Fibroblast of skin of right biceps (primary cell): ENCODE measurements at places on chromosomes 4 and X.

GRCh38 chrX:15301924-15302323, 13.5 kb downstream of the ASB11 start:
- peak; percentile 5 for DNase-seq

DNA sequence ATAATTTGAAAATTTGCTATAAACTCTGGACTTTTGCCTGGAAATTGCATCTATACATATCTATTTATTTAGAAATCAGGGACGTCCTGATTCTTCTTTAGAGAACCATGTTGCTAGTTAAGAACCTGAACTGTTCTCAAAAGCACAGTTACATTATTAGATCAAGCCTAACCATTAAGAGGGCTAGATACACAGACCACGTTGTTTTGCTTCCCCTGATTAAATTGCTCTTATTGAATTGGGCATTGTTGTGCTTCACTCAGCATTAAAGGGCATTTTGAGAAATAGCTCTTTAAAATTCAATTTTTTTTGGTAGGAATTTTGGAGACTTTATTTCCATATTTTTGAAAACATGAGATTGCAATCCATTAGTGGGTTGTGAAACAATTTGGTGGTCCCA, 44.4 kb downstream of the FIP1L1 start:
- no peak for DNase-seq

DNA sequence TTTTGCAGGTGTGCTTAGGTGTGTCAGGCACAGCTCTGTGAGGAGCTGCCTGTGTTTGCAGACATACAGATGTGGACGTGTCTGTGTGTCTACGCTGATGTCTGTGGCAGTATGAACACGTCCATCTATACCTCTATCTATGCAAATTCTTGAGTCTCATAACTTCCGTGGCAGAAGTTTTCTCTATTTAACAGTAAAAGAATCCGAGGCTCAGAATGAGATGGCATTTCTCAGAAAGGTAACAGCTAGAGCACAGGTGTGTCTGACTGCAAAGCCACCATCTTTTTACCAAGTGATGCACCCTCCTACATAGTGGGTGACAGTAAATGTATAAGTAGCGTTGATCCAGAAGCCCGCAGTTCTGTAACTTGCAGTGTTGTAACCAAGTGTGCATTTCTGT, 39.9 kb upstream of the CYP4V2 start:
- DNase-seq: no peak

GRCh38 chr4:171715973-171716372, 97.2 kb upstream of the GALNTL6 start:
- no peak for DNase-seq

DNA sequence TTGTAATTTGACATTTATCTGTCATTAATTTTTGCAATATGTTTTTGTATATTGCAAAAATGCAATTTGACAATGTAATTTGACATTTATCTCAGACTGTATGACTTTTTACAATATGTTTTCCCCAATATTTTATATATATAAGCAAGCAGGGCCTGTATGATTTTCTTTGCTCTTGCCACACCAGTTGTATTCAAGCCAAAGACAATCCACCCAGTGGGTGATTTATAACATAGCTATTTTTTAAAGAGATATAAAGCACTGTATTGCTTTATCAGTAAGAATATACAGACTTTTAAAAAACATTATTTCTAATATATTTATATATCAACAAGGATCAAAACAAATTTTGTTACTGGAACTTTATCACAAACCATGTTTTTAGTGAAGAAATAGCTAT, 47.3 kb downstream of the SLIT2 start:
- no peak for DNase-seq

DNA sequence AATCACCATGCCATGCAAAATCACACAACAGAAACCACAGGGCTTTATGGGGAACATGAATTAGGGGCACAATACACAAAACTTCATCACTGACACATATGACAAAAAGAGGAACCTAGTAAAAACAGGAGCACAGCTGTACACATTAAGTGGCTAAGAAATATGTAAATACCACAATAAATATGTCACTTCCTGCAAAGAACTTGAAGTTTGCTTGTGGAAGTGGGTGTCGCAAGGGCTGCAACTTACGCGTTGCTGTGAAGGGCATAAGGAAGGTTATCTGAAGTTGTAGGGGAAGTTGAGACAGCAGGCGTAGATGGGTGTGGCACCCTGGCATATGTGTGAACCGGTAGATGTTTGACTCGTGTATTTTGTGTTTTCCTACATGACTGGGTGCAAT, 42.4 kb downstream of the CLCN4 start:
- DNase-seq: peak; percentile 42

GRCh38 chr4:6609415-6610079, 30.9 kb upstream of the MRFAP1 start:
- no peak for DNase-seq

DNA sequence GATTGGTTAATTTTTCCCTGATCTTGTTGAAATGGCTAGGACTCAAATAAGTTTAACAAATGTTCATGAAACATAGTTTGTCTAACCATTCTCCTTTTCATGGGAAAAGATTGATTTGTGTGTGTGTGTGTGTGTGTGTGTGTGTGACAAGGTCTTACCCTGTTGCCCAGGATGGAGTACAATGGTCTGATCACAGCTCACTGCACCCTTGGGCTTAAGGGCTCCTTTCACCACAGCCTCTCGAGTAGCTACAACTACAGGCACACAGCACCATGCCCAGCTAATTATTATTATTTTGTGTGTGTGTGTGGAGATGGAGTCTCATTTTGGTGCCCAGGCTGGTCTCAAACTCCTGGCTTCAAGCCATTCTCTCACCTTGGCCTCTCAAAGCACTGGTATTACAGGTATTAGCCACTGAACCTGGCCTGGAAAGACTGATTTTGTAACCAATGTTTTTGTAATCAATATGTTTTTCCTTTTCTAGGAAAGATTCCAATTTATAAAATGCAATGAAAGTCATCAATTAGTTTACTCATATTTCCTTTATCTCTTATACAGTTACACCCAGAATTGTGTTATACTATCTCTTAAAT, 139.3 kb downstream of the CPE start:
- DNase-seq: no peak

- no peak for DNase-seq
Measured at GRCh38 chr4:186027405-186027804, 41.6 kb upstream of the TLR3 start.

DNA sequence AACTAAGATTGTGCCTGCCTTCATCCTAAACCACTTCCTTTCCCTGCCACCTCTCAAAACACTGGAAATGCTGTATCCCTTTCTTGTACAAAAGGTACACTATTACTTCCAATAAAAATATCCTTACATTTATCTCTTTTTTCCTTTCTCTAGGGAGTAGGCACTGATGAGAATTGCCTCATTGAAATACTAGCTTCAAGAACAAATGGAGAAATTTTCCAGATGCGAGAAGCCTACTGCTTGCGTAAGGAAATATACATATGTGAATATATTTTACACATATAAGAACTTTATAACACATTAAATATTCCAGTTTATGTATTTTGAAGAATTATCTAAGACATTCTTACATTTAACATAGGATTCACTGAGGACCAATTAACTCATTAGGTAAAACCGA, 71.7 kb downstream of the ANXA10 start:
- DNase-seq: no peak

- no peak for DNase-seq
Measured at GRCh38 chrX:23332888-23333821, 1.5 kb upstream of the PTCHD1 start.

DNA sequence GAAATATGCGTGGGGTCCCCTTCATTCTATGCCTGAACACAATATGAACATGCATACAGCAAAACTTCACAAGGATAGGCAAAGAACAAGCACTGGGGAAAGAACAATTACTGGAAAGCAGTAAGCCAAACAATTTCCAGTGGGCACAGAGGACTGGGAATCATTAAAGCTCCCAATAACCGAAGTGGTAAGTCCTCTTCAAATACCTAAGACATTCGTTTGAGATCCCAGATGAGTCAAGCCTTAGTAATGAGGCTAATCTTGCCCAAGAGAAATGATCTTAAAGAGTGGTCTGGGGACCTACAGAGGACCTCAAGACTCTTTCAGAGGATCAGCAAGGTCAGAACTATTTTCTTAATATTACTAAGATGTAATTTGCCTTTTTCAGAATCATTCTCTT, 28.6 kb downstream of the ANAPC10 start:
- DNase-seq: peak; percentile 73
